Stimulated activated CD4-positive, alpha-beta T cell treated with anti-CD3 and anti-CD28 coated beads, Interleukin-1b, Interleukin-23, amount 100 ng/mL, for 4 hours (primary cell): ENCODE measurements at places on chromosomes 1 and 21.

GRCh38 chr1:77697441-77697840 lies 15.0 kb upstream of the ZZZ3 start:
- DNase-seq, result no peak

- DNase-seq, result no peak
These were observed 88.2 kb downstream of the IARS2 start for GRCh38 chr1:220182111-220182510.

GRCh38 chr1:183473217-183473536 lies 878 bp downstream of the SMG7 start:
- DNase-seq, result peak; percentile 8

- DNase-seq, result peak; percentile 15
These were observed at the start of gene SV2A for GRCh38 chr1:149917571-149918144. Gene SV2A (minus strand): TSS chr1:149917844. CDS start chr1:149913840, 4,004 bp downstream.

DNA sequence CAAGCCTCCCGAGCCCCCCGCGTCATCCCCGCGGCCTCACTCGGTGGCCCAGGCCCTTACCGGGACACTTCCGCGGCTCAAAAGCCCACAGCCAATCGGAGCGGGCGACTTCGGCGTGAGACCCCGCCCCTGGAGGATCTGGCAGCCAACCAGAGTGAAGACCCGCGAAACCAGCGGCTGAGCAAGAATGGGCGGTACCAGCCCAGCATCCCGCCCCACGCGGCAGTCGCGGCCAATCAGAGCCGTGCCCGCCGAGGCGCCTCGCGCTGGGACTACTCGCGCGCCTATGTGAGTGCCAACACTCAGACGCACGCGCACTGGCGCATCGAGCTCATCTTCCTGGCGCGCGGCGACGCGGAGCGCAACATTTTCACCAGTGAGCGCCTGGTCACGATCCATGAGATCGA lies 22.5 kb downstream of the DISP3 start:
- no peak for DNase-seq

GRCh38 chr1:71135571-71135970 lies 54.7 kb upstream of the ZRANB2 start:
- no peak for DNase-seq

GRCh38 chr1:192904438-192904895 lies 95.6 kb downstream of the RGS2 start:
- DNase-seq, result no peak

GRCh38 chr1:14369526-14370213 lies 228.8 kb upstream of the KAZN start:
- DNase-seq, result no peak

DNA sequence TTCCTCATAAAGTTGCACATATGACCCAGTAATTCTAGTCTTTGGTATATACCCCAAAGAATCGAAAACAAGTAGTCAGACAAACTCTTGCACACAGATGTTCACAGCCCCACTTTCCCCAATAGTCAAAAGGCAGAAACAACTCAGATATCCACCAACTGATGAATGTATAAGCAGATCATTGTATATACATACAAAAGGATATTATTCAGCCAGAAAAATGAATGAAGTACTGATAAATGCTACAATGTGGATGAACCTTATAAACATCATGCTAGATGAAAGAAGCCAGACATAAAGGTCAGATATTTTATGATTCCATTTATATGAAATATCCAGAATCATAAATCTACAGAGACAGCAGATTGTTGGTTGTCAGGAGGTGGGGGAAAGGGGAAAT lies 27.3 kb downstream of the SHCBP1L start:
- DNase-seq, result no peak

DNA sequence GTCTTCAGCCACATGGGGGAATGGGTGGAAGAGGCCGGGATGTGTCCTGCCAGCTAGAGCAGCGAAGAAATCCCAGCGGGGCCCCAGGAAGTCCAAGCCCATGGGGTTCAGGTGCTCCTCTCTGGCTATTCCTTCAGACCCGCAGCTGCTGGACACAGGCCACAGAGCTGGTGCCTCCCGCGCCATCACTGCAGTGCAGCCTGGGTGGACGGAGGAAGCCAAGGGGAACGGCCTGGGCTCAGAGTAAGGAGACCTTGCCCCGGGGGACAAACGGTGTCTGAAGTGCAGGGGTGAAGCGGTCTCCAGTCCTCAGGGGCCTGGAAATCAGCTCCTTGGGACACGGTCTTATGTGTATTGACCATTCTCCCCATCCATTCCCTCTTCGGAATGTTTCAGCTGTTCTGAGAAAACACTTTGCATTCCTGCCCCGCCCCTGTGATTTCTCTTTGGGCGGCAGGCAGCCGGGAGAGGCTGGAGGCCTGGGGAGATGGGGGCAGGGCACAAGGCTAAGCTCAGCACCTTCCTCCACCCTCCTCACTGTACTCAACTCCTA lies 18.4 kb downstream of the MTHFR start:
- no peak for DNase-seq

- no peak for DNase-seq
These were observed 659.0 kb downstream of the LTN1 start for GRCh38 chr21:28333578-28334075.

DNA sequence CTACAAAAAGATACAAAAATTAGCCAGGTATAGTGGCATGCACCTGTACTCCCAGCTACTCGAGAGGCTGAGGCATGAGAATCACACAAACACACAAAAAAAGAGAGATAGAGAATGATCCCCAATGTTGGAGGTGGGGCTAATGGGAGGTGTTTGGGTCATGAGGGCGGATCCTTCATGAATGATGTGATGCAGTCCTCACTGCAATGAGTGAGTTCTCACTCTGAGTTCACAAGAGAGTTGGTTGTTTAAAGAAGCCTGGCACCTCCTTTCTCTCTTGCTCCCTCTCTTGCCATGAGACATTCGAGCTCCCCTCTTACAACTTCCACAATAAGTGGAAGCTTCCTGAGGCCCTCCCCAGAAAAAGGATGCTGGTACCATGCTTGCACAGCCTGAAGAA lies 17.3 kb downstream of the KCNT2 start:
- no peak for DNase-seq

DNA sequence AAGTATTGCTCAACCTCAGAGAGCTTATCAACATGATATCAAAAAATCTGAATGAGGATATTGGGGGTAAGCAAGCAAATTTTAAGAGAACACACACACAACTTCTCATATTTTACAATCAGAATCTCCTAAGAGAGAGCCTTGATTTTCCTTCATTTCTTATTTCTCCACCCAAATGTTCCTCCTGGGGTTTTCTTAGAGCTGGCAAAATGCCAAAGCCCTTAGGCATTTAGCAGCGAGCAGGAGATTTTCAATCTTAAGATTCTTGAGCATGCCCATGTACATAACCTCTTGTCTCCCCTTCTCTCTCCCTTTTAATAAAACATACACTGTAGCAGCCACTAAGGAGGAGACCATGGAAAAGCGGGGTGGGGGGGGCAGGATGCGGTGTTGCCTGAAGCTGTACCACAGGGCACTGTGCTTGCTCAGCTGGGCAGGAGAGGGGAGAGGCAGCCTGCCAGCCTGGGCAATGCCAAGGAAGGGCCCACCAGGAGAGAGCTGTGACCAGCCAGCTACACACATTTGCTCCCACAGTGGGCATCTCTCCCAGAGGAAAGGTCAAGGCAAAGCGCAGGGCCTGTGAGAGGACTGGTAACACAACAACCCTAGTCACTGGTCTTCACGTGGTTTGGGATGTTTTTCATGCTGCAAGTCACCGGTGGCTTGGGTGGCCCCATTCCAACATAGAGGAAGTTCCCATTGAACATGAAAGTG lies 4.3 kb downstream of the BRINP2 start:
- DNase-seq, result no peak

DNA sequence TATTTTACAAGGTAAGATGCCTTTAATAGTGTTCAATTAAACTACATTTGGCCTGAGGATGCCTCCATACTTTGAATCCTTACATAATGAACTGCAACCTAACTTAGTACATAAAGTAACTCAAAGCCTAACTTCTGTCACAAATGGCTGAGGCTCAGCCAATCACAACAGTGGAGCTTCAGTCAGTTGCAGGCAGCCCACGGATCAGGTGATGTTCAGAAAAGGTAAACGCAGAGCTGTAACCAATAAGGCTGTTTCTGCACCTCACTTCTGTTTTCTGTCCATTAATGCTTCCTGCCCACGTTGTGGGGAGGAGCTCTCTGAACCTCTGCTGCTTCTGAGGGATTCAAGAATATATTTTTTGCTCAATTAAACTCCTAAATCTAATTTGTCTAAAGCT lies 94.8 kb upstream of the KIAA0040 start:
- no peak for DNase-seq

DNA sequence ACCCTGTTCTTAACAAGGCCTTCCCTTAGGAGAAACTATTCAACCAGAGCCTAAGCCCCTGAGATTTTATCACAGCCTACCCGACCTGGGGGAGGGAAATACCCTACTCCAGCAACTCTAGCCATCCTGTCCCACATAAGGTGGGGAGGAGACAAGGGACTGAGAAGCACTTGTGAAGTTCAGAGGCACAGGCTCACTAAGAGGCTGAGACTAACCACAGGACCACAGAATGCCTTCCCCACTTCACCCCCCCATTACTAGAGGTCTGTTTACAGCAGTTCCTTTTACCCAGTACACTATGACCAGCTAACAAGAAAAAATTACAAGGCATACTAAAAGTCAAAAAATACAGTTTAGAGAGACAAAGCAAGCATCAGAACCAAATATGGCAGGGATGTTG lies 86.8 kb downstream of the TEX35 start:
- DNase-seq, result no peak

- no peak for DNase-seq
These were observed 202.0 kb downstream of the GABPA start for GRCh38 chr21:25936776-25937175.

- no peak for DNase-seq
These were observed 21.0 kb upstream of the PCBP3 start for GRCh38 chr21:45622416-45623097.

GRCh38 chr21:34782506-34783360 lies 113.9 kb downstream of the CLIC6 start:
- DNase-seq, result no peak

DNA sequence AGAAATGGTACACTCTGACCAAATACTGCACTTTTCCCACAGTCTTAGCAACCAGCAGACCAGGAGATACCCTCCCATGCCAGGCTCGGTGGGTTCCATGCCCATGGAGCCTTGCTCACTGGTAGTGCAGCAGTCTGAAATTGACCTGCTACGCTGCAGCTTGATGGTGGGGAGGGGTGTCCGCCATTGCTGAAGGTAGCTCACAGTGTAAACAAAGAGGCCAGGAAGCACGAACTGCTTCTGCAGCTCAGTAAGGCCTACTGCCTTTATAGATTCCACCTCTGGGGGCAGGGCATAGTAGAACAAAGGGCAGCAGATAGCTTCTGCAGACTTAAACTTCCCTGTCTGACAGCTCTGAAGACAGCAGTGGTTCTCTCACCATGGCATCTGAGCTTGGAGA lies 12.3 kb upstream of the IFI44L start:
- DNase-seq, result no peak
